Lung microvascular endothelial cell (primary cell): ENCODE measurements at places on chromosomes 3 and 15. TPM values are rescaled to one million over a fixed set of nuclear protein-coding genes. Genes with fewer than 3 reads are reported as not detected.

PAK6 gene
- not detected in 2 replicates for total RNA-seq

- DNase-seq, result no peak
These were observed 27.7 kb downstream of the CHDH start for GRCh38 chr3:53818221-53819162.

HERC2 gene
- total RNA-seq, result 36.0 and 48.6 TPM in 2 replicates

PLA2G4F gene
- not detected in 2 replicates for total RNA-seq

DNA sequence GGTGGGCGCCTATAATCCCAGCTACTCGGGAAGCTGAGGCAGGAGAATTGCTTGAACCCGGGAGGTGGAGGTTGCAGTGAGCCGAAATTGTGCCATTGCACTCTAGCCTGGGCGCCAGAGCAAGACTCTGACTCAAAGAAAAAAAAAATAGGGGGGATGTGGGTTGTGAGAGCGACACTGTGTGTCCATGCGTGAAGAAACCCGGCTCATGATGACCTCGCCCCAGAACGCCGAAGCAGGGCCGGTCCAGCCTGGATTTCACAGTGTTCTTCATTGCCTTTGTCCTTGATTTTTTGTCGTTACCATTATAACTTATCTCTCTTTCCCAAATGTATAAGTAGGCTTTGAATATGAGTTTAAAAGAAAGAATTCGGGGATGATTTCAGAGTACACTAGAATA lies 128.7 kb downstream of the PGPEP1L start:
- DNase-seq, result no peak

TMEM42 gene
- total RNA-seq, result 8.5 and 9.5 TPM in 2 replicates

- DNase-seq, result peak; percentile 12
These were observed 63.4 kb upstream of the LEKR1 start for GRCh38 chr3:156762631-156763185.

DNA sequence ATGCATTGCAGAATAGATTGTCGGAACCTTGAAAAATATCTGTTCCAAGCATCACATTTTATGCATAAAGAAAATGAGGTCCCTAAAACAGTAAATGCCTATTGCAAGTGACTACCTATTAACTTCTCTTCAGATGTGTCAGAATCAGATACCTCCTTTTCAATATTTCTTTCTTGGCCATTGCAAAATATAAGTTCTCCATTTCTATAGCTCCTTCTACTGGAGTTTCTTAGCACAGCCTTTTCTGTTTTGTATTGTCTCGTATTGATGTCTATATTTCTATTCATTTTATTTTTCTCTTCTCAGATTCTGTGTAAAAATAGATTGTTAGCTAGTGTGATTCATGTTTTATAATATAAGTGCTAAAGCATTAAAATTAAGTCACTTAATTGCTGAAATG lies 63.4 kb downstream of the PPARG start:
- DNase-seq, result no peak

GRCh38 chr15:24878153-24878552 lies 76.6 kb upstream of the SNRPN start:
- DNase-seq, result no peak

- peak; percentile 51 for DNase-seq
These were observed 45.6 kb upstream of the NMD3 start for GRCh38 chr3:161175506-161175905.

HCN4 gene
- not detected in 2 replicates for total RNA-seq

DNA sequence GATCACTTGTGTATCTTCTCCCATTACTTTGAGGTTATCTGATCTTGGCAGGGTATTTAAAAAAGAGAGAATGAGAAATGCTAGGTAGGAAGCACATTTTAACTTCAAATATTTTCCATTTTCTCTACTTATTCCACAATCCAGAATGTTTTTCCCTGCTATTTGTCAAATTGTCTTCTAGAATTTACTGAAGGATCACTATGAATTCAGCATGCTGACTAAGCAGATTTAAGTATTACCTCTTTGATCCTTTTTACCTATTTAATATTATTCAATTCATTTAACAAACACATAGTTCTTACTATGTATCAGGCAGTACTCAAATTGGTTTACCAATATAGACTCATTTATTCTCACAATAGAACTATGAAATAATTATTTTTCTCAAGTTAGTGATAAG lies 463.4 kb upstream of the ARL6 start:
- DNase-seq, result no peak

- no peak for DNase-seq
These were observed 980 bp downstream of the DALRD3 start for GRCh38 chr3:49017229-49017970.

DNA sequence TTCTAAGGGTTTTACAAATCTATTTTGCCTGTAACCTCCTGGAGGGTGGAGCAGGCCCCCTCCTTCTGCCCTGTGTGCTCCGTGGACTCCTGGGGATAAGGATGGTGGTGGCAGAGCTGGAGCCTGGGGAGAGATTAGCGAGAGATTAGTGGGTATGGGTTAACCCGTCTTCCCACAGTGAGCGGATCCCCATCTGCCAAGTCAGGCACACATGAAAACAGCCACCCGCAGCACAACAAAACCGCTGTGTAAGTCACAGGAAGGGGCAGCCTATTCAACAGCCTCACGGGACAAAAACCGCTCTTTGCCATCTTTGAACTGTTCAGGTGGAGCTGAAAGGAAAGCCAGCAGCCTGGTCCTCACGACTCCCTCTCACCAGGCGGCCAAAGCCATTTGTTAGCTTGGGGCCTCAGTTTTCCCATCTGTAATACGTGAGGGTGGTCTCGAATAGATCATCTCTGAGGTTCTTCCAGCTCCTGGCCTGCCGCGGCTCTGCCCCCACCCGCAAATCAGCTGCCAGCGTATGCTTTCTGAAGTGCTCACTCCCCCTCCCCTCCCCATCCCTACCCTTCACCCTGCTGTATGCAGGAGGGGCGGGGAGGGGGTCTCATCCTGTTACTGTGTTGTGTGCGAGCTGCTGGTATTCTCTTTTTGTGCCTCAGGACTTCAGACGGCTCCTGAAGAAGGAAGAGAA lies 43.6 kb downstream of the PDIA5 start:
- DNase-seq, result no peak

FAM107A gene
- 0.20 and 2.2 TPM in 2 replicates for total RNA-seq

PP2D1 gene
- total RNA-seq, result not detected in 2 replicates
